ENCODE measurements at places on chromosomes 4 and X. TPM values are rescaled to one million over a fixed set of nuclear protein-coding genes. Genes with fewer than 3 reads are reported as not detected.

Gene OPHN1
- total RNA-seq, result 4.1 TPM

Gene PRRG3
- 0.10 TPM for total RNA-seq

Gene XAGE1B
- not detected for total RNA-seq

Gene VSIG4
- not detected for total RNA-seq

Gene TBC1D8B
- total RNA-seq, result 9.2 TPM

Gene SMAD1
- 28.1 TPM for total RNA-seq

Gene MAGEB6
- total RNA-seq, result not detected

Gene FAT1
- total RNA-seq, result 97.8 TPM

Gene USP51
- total RNA-seq, result 1.9 TPM

Gene TEX13D
- total RNA-seq, result not detected

Gene CCNB3
- total RNA-seq, result 0.20 TPM

Gene VGLL1
- total RNA-seq, result not detected

Gene SPANXN4
- total RNA-seq, result not detected

Gene ADRA2C
- not detected for total RNA-seq

Gene DUSP9
- total RNA-seq, result 0.12 TPM

Gene ITIH6
- total RNA-seq, result not detected

Gene C4orf36
- total RNA-seq, result not detected

Gene DDX60
- 13.3 TPM for total RNA-seq

Gene NXF2
- total RNA-seq, result not detected

All from cardiac ventricle fibroblast (primary cell).